BJ (cell line): ENCODE measurements at places on chromosomes 2 and 18. TPM values are rescaled to one million over a fixed set of nuclear protein-coding genes. Genes with fewer than 3 reads are reported as not detected.

DNA sequence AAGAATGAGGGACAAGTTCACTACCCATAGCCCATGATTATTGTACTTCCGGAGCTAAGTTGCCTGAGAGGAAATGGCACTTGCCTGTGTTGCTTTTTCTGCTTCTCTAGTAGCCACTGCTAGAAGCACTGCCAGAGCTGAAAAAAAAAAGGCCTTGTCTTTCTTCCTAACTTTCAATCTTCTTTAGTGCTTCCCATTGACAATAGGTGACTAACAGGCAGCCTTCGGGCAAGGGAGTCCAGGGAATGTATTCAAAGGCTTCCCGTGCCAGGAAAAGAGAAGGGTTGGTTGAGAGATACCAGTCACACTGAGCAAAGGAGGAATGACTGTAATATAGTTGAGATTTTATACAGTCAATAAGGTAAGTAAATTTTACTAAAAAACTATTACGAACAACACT lies 242.0 kb downstream of the CALCRL start:
- no peak for DNase-seq

GRCh38 chr2:151336863-151337371 lies 20.5 kb upstream of the TNFAIP6 start:
- no peak for DNase-seq

DNA sequence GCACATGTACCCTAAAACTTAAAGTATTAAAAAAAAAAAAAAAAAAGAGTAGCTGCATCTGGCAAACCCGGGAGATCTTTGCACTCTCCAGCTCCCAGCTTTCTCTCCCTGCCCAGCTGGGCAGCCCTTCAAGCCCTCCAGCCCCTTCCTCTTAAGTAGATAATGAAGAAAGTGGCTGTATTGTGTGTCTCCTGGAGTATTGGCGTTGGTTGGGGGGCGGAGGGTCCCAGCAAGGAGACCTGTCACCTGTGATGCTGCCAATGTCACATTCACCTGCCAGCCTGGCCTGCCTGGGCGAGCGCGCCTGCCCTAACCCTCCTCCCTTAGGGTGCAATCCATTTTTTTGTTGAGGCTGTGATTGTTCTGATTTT lies 2.0 kb downstream of the C2orf72 start:
- DNase-seq = no peak

GRCh38 chr18:42275138-42275535 lies 320.1 kb downstream of the PIK3C3 start:
- DNase-seq = no peak

DNA sequence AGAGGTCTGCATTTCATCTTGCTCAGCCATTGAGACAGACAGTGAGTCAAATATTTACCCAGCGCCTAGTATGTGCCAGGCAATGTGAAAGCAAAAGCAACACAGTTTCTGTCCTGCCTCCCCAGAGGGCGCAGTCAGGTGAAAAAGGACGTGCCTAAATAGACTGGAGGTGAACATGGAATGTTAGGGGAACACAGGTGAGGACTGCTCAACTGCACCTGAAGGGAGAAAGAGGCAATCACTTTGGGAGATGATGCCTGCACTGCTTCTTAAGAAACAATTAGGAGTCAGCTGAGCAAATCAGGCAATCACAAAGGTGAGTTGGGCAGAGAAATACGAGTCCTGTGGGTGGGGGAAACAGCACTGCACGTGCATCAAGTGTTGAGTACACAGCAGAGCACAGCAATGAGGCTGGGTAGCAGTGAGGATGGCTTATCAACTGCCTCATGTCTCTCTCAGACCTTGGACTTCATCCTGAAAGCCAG lies 218.3 kb upstream of the SMAD7 start:
- no peak for DNase-seq

GRCh38 chr2:199798831-199799580 lies 52.0 kb downstream of the FTCDNL1 start:
- no peak for DNase-seq

GRCh38 chr2:38390947-38391346 lies 13.9 kb upstream of the ATL2 start:
- DNase-seq = no peak

DNA sequence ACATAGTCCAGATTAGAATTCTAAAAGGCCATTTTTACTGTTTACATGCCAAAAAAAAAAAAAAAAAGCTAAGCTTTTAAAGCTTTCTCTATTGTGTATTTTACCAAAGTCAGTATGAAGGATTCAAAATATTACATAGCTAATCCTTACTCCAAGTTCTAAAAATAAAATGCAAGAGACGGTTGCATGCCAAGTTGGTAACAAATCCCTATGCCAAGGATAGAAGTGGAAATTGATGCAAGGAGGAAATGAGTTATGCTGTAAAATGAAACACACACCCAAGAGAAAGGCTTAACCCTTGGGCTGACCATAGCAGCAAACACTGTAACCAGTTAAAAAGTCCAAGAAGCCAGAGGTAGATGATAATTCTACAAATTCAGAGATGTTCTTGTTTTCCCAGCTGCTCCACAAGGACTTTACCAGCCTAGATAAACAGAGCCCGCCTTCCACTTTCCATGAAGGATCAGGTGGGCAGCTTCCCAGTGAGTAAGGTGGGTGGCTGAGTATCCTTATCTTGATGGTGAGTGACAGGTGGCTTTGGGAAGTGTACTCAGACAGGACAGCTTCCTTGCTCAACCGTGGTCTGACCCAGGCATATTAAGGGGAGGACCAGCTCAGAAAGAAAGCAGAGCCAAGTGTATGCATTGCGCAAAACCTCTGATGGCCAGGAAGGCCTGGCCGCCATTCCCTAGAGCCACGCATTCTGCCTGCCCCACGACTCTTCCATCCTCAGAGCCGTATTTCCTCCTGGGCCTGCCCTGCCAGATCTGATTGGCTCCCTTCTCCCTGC lies 34.4 kb downstream of the ATP8B1 start:
- DNase-seq = no peak

DNA sequence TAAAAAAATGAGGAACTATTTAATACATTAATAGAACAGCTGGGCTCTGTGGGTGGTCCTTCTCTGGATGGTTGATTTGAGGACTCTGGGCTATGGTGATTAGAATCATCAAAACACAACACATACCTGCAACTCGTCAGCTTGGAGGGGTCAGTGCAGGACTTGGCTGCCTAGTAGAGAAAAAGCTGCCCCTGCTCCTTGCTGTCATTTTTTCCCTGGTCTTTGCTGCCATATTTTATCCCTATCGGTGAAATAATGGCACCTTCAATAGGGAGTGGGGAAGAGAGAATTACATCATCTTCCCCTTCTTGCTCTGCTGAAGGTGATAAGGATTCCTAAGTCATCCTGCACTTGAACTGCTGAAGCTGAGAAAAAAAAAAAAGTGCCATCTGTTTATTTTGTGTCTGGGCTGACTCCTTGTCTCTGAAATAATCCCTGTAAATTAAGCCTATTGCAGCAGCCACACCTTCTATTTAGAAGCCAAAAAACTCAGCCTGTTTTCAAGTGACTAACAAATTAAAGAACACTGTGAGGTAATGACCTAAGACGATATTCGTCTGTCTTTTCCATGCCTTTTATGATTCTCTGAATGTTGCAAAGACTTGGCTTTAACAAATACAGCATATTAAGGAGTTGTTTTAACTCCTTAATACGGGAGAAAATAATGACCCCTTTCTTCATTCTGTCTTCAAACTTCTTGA lies 89.3 kb downstream of the ACVR1 start:
- DNase-seq = no peak

GRCh38 chr2:190158798-190159434 lies 96.4 kb upstream of the MSTN start:
- no peak for DNase-seq

GRCh38 chr2:46722142-46722541 lies 193.5 kb downstream of the MCFD2 start:
- no peak for DNase-seq

GRCh38 chr2:12397854-12398253 lies 318.9 kb upstream of the TRIB2 start:
- no peak for DNase-seq

GRCh38 chr2:186946896-186947467 lies 98.0 kb upstream of the ZSWIM2 start:
- no peak for DNase-seq

GRCh38 chr2:12057436-12058166 lies 311.2 kb downstream of the LPIN1 start:
- DNase-seq = no peak

GRCh38 chr2:119857742-119858141 lies 98.0 kb downstream of the PTPN4 start:
- DNase-seq = no peak

GRCh38 chr2:72040629-72041571 lies 106.8 kb downstream of the CYP26B1 start:
- no peak for DNase-seq

PLEK gene
- 0.07 TPM in 1 of 2 replicates, not detected in the other for polyA plus RNA-seq

MAPK4 gene
- not detected in 2 replicates for polyA plus RNA-seq

IMMT gene
- polyA plus RNA-seq = 33.7 and 51.3 TPM in 2 replicates

TBC1D8 gene
- polyA plus RNA-seq = 5.9 and 8.8 TPM in 2 replicates

TMEM37 gene
- 0.51 and 0.63 TPM in 2 replicates for polyA plus RNA-seq

FEV gene
- not detected in 2 replicates for polyA plus RNA-seq

CPS1 gene
- polyA plus RNA-seq = 10.9 and 21.9 TPM in 2 replicates

E2F6 gene
- polyA plus RNA-seq = 4.9 and 7.9 TPM in 2 replicates

GPR17 gene
- not detected in 2 replicates for polyA plus RNA-seq

UPP2 gene
- polyA plus RNA-seq = not detected in 2 replicates
